Myocyte (in vitro differentiated cells): ENCODE measurements at places on chromosomes 4 and X. TPM values are rescaled to one million over a fixed set of nuclear protein-coding genes. Genes with fewer than 3 reads are reported as not detected.

DNA sequence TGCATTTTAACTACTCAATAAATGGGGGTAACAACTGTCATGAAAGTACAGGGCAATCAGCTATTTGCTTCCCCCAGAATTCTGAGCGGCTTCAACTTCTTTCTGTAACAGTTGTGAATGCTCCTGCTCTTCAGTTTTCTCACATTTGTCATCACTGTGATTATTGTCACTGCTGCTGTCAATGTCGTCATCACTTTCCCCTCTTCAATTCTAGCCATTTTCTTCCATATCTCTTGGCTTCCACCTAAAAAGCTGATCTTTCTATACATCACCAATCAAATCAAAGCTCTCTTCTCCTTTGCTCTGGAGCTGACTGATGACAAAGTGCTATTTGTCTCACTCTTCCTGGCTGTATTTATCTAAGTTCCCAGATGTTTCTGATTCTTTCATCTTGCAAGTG is 125.6 kb downstream of the COMMD8 start:
- DNase-seq: no peak

DNA sequence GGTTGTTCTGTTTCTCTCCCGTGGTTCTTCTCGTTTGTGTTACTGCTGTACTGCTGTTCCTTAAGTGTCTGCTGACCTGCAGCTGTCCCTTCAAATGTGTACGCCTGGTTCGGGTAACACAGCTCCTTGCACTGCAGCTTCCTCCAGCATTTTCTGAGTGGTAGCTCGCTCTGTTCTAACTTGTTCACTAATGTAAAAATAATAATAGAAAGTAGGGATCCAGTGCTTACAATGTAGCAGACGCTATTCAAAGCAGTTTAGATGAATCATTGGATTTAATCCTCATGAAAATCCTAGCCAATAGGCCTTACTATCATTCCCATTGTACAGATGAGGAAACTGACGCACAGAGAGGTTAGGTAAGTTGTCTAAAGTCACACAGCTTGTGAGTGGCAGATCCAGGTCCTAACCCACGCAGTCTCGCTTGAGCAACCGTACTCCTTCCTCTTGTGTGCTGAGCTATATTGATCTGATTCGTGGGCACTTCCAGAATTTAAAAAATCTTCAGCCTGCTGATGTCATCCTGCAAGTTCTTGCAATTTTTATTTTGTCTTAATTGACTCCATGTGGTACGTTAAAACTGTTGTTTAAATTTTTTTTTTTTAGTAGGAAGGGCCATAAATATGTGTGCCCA is 448.2 kb upstream of the FAT1 start:
- DNase-seq: peak; percentile 34

DNA sequence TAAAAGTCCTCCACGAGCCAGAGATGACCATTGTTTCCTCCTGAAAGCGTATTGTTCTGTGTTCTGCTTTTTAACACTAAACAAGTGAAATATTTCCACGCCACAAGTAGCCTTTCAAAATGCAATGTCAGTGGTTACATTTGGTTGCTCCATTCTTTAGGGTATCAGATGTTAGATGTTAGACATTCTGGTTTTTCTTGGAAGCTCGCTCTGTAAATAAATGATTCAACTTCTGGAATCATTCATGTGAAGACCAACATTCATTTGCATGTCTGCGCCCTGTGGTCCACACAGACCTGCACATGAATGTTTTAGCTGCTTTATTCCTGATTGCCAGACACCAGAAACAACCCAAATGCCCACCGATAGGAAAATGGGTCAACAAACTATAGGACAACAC is 38.0 kb upstream of the HELT start:
- no peak for DNase-seq

- no peak for DNase-seq
These were observed 1.5 kb downstream of the USP51 start for GRCh38 chrX:55488006-55488592.

- DNase-seq: no peak
These were observed 21.6 kb downstream of the ART3 start for GRCh38 chr4:76096076-76096475.

GRCh38 chr4:124804041-124804440 is 91.5 kb upstream of the ANKRD50 start:
- no peak for DNase-seq

- DNase-seq: no peak
These were observed 298.5 kb upstream of the NR3C2 start for GRCh38 chr4:148740701-148741100.

DNA sequence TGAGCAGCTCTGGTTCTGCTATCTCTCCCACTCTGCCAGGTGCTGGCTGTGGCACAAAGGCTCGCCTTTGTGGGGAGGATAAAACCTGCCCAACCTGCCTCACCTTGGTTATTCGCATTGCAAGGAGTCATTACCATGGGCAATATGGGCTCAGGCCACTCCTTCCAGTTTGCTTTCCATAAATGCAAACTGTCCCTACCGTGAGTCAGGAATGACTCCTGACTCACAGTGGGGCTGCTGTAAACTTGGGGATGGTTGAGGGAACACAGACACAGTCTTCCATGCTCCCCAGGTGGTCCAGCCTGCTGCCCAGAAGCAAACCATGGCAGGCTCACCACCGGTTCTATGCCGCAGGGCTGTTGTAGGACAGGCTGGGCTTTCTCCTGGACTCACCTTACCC is 36.1 kb downstream of the COQ2 start:
- DNase-seq: no peak

DNA sequence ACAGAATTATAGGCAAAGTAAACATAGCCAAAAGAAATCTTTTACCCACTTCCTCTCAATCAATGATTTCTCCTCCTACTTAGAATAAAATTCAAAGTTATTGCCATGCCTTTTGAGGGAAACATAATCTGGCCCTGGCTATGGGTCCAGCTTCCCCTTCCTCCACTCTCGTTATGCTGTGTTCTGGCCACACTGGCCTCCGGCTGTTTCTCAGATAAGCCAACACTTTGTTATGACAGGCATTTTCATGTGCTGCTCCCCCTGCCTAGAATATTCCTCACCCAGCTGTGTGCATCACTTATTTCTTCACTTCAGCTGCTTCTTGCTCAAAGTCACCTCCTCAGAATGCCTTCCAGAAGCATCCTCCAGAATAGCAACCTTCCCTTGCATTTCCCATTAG is 386.6 kb upstream of the AADAT start:
- DNase-seq: no peak

- DNase-seq: no peak
These were observed 748 bp downstream of the CFP start for GRCh38 chrX:47628982-47629381.

DNA sequence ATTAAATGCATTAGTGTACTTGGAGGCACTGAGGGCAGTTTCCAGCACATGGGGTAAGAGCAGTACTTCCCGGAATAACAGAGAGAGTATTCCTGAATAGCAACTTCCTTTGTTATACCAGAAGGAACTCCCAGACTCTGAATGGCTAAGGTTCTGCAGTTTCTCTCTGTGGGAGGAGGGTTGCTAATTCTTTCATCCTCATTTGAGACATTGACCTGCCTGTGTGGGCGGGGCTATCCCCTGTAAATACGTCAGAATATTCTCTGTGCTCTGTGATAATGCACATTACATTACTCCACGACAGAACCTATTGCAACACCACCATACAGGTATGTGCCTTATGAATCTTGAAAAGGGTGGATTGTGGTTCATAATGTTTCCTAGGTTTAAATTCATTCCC is 52.7 kb downstream of the SPINK2 start:
- DNase-seq: no peak

DNA sequence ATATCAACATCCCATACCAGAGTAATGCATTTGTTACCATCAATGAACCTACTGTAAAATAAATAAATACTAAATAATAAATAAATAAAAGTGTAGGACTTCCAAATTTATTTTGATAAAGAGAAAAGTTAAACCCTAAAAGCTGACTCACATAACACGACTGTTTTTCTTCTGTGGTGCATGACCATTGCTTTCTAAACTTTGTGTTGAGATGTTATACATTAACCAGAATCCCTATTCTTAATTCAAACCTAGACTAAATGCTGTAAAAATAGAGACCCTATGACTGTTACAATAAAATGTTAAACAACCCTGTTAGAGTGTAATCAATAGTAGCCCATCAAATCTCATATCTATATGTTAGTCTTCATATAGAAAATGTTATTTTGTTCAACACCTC is 20.9 kb upstream of the PRMT9 start:
- no peak for DNase-seq

DNA sequence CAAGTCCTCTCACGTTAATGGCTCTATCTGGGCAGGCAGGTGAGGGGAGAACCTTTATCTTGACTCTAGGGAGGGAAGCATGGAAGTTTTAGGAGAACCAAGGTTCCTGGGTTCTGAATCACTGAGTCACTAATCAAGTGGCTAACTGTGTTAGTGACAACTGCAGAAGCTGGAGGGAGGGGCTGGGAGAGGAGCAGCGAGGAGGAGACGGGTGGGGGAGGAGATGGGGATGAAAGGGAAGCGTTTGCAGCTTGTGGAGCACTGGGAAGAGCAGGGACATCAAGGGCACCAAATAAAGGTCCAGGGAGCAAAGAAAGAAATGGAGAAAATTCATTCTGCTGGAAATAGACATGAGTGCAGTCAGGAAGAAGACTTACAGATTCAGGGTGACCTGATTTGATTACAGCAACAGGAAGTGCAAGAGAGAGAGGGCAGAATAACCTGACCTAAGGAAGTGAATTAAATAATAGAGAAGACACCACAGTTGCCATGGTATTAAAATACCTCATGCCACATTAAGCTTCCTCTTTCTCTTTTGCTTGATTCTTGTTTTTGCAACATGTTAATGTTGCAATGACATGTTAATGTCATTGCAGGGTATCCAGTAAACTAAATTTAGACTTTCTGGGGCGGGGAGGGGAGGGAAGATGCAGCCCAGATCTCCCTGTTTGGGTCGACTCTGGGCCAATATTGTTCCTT is 4.5 kb upstream of the SETD7 start:
- DNase-seq: peak; percentile 78

- no peak for DNase-seq
These were observed 353.0 kb downstream of the ADAM29 start for GRCh38 chr4:175271010-175271630.

DNA sequence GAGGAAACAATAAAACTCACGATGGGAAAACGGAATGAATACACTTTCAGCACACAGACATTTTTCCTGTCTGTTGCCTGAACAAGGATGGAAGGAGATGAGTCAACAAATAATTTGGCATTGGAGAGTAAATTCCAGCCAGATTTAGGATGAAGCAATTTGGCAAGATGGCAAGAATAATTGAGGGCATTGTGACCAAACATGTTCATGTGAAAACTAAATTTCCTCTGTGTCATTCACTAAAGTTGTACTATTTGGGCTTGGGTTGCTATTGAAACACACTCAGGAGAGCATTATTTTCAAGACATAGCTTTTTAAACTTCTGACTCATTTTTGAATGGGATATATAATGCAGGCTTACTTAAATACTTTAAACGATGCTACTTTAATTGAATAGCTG is 1614.4 kb downstream of the PCDH19 start:
- no peak for DNase-seq

DNA sequence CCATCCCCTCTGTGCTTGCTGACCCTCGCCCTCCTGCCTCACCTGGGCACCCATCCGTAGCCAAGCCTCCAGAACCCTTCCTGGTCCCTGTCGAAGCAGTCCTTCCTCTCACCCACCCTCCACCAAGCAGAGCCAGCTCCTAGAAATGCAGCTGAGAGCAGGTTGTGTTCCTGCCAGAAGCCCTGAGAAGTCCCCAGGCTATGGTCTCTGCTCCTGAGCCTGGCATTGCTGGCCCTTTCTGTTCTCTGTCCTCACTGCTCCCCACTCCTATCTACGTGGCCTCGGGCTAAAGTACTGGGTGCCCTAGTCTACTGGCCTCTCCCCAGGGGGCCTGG is 2.1 kb upstream of the CPZ start:
- DNase-seq: no peak

DNA sequence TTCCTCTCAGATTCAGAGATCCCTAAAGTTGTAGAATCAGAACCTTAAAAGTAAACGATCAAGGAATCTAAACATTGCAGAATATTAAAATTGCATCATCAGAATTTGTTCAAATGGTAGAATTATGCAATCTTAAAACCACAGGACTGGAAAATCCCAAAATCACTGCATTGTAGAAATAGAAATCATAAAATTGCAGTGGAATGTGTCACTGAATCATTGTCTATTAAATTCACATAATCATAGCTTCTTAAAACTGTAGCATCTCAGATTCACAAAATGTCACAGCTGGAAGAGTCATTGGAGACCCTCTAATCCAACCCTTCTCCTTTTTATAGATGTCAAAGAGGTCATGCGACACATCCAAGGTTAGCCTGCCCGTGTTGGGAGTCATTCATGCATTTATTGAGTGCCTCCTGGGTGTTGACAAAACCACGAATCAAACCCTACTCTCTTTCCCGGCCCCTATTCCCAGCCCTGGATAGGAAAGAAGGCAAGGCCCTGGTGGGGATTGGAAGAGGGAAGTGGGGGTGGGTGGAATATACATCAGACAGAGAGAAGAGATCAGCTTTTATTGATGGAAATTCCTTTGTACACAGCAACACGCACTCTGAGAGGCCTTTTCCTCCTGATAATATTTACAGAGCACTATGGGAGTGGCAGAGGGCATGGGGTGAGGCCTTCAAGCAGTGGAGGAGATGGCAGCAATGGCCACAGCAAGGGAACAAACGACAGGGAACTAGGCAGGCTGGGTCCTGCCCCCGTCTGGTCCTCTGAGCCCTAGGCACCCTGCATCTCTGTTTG is 15.4 kb downstream of the IQSEC2 start:
- DNase-seq: peak; percentile 13

DNA sequence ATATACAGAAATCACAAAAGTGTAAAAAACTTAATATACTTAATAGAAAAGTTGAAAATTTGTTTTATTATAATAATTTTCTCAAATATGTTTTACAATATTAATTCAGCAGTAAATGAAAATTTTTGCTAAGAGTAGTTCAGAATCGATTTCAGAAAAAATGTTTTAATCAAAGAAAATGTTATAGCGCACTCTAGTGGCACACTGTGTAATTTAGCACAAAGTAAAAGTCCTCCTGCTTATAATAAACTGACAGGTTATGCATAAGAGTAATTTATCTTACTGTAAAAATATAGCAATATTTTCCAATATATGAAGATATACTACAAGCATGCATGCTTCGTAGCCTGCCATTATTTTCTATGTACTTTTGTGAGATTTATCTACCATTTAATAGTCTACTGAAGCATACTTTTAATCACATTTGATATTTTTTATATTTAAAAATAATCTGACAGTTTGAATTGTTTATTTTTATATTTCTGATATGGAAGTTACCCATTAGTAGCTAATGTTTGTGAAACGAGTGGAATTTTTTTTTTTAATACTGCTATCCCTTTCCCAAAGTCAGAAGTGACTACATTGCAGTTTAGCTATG is 217.9 kb upstream of the KLHL4 start:
- peak; percentile 18 for DNase-seq

Gene PROM1
- total RNA-seq: not detected in 2 replicates

Gene VMA21
- total RNA-seq: 44.5 and 51.1 TPM in 2 replicates

Gene WAS
- total RNA-seq: 0.19 TPM in 1 of 2 replicates, not detected in the other

Gene DDX53
- not detected in 2 replicates for total RNA-seq

Gene NOX1
- 0.10 and 0.11 TPM in 2 replicates for total RNA-seq

Gene FAM47A
- total RNA-seq: not detected in 2 replicates

Gene CBR4
- total RNA-seq: 17.4 and 20.5 TPM in 2 replicates

Gene RTL9
- 0.52 and 1.2 TPM in 2 replicates for total RNA-seq

Gene AREG
- not detected in 2 replicates for total RNA-seq

Gene CFP
- total RNA-seq: 0.08 and 0.47 TPM in 2 replicates

Gene PJA1
- total RNA-seq: 14.7 and 21.4 TPM in 2 replicates

Gene HMGB3
- 14.3 and 16.0 TPM in 2 replicates for total RNA-seq
